ENCODE measurements at places on chromosomes 7 and 10.

DNA sequence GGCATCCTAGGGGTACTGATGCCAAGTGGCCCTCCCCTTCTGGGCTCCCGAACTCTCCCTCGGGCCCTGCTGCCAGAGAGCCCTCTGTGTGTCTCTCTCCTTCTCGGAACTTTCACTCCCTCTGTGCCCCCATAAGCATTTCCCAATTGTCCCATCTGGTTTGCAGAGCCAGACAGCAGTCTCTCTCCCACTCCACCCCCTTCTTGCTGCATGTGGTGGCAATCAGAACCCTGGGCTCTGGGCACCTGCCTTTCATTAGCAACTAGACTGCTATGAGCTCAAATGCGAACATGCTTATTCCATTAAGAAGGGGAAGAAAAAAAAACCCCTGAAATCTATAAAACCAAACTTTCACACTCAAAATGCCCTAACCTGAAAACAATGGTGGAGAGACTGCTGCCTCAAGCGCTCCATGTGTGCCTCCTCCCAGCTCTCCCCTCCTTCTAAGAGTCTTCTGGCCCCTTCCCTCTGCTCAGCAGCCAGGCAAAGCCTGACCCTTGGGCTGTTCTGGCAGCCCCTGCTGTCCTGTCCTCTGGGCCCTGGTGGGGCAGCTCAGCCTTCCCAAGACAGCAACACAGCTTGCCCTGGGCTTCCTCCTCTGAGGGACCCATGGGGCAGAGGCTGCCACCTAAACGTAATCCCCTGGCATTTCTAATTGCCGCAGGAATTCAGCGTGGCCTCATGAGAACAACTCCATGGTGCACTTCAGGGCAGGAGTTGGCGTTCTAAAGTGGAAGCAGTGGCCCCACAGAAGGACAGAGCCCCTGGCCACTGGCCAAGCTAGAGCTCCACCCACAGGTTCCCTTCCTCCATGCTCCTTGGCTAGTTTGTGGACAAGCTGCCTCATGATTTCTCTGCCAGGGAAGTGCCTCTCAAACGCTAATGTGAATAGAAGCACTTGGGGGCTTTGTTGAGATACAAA lies 415.4 kb downstream of the PLXNA4 start:
- DNase-seq, result peak; percentile 38

DNA sequence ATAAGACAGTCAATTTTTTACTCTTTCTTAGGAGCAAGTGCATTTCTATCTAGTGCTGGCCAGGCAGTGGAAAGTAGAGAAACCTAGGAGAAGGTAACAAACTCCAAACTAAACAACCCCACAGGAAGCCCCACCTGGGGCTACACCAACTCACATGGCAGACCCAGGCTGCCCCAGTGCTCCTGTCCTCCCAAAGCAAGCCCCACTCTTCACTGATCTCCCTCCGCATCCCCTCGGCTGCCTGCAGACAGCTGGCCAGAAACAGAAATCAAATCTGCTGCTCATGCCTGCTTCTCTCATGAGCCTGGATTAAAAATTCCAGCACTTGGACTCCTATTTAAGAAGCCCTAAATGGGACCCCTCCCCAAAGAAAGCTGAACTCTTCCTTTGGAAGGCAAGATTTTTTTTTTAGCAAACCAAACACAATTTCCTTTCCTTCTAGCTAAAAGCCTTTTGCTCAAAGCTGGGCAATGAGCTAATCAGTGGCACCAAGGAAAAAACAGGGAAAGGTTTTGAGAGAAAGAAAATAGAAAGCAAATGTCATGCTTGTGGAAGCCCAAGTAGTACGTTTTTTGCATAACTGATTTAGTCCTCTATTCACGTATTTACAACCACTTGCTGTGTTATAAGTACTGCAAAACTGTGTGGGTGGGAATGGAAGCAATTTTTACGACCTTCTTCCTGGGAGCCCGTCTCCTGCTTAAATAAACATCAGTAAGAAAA lies 10.8 kb downstream of the PDE1C start:
- no peak for DNase-seq

- no peak for DNase-seq
Observed at GRCh38 chr10:75272896-75273295, 37.1 kb upstream of the COMTD1 start.

GRCh38 chr7:151806952-151807775 lies 69.8 kb downstream of the PRKAG2 start:
- no peak for DNase-seq

DNA sequence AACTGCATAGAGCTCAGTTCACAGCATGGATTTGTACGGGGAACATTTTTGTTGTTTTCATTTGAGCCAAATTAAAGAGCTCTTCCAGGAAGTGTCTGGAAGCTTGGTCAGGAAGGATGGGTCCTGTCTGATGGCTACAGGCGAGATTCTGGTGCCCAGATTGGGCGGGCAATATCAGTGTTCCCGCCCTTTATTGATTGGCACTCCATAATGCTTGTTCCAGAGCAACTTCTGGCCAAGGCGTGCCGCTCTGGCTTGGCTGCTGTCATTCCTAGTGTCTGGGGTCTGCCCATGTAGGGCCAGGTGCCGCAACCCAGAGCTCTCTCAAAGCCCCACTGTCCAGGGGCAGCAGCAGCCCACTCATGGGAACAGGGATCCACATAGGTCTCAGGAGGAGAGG lies 45.9 kb downstream of the RAMP3 start:
- DNase-seq, result no peak

GRCh38 chr10:804787-805619 lies 115.5 kb upstream of the DIP2C start:
- no peak for DNase-seq

DNA sequence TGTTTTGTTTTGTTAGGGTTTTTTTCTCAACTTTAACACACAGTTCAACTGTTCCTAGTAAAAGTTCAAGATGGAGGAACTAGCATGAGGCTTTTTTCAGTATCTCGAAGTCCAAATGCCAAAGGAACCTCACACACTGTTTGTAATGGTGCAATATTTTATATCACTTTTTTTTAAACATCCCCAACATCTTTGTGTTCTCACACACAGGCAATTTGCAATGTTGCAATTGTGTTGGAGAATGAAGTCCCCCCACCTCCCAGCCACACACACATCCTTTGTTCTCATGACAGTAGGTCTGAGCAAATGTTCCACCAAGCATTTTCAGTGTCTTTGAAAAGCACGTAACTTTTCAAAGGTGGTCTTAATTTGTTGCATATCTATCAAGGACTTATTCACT lies 120.9 kb downstream of the TWIST1 start:
- no peak for DNase-seq

DNA sequence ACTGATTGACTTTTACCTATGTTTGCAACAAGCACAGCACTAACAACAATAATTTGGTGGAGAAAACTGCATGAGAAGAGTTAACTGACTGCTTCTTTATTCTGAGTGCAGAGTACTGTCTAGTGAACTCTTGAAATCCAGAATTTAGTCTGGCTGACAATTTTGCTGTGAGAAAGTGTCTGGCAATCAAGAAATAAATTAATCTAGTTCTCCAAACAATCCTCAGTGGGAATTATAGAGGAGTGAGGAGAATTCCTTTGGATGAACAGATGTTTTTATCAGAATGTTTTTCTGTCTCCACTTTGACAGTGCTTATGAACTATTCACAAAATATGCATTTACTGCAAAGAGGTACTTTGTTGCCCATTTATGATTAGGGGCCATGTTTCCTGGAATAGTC lies 694.9 kb upstream of the LRRN3 start:
- DNase-seq, result no peak

- DNase-seq, result no peak
Observed at GRCh38 chr7:3063016-3063753, 19.5 kb upstream of the CARD11 start.

GRCh38 chr7:1961701-1962276 lies 271.0 kb downstream of the MAD1L1 start:
- DNase-seq, result peak; percentile 99

DNA sequence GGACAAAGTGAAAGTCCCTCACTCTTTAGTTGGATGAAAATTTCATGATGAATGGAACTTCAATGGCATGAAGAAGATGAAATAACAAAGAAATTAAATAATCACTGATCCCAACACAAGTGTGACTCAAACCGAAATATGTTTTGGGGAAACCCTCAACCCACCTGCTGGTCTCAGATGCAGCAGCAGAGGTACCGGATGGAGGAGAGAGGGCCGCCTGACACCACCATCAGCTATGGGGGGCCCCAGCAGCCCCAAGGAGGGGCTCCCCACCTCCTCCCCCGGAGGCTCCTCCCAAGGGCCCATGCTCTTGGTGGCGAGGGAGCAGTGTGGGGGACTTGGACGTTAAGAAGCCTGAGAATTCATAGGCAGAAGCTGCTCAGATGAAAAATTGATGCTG lies 137.2 kb upstream of the ADARB2 start:
- DNase-seq, result no peak

DNA sequence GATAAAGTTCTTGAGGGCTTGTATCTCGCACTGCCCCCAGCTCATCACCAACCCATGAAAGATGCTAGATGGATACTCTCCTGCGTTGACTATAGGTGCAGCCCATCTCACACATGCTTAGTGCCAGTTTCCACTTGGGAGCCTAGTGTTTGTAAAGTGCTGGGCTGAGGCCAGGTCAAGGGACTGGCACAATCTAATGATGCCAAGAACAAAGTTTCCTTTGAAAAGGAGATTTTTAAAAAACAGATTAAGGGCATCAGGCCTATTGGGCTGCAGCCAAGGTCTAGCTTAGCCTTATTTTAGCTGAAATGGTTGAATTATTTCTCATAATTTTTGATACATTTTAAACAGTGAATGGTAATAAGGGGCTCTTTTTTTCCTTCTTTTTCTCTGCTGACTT lies 259.0 kb downstream of the ADRA2A start:
- DNase-seq, result no peak

GRCh38 chr7:151296202-151296992 lies 45.2 kb upstream of the NUB1 start:
- DNase-seq, result no peak

DNA sequence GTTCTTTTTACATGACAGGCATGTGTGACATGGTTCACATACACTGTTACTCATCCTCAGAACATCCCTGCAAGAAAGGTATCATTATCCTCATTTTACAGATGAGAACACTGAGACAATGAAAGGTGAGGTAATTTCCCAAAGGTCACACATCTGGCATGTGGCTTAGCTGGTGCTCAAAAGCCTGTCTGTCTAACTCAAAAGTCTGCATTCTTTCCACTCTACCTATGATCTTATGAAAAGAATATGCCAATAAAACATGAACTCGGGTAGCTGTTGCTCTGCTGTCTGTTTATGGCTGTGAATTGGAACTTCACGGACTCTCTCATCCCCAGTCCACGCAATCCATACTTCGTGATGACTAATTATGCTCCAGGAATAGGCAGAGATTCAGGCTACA lies 79.0 kb upstream of the ODAD2 start:
- DNase-seq, result peak; percentile 31

DNA sequence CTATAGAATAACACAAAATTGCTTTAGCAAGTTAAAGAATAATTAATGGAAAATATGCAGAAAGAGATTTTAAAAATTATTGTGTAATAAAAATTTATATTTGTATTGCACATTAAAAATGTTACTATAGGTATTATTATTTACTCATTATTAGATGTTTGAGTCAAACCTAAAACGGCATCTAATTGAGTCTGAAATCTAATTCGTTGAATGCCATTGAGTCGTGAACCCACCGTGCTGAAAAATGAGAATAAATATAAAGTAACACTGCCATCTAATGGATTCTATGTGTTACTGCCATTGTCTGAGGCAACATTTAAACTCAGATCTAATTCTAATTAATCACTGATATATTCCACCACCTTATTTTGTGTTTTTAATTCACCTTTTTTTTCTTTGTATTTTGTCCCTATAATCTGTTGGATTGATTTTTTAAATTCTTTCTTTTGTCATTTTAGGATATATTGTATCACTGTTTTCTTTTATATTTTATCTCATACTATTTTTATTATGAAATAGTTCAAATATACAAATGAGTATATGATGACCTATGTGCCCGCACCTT lies 62.2 kb downstream of the SAMD9 start:
- DNase-seq, result peak; percentile 55

DNA sequence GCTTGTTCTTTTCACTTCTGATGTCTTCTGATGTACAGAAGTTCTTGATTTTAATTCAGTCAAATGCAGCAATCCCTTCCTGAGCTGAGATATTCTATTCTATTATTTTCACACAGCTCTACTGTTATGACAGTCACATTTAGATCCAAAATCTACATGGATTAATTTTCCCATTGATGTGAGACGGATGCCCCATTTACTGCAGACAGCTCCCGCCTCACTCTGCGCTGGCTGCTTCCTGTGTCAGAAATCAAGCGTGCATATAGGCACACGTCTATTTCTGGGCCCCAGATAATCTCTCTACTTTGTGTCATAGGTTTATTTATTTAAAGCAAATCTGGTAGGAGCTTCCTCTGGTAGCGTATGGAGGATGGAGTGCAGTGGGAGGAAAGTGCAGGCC lies 6.7 kb downstream of the BNIP3 start:
- no peak for DNase-seq

DNA sequence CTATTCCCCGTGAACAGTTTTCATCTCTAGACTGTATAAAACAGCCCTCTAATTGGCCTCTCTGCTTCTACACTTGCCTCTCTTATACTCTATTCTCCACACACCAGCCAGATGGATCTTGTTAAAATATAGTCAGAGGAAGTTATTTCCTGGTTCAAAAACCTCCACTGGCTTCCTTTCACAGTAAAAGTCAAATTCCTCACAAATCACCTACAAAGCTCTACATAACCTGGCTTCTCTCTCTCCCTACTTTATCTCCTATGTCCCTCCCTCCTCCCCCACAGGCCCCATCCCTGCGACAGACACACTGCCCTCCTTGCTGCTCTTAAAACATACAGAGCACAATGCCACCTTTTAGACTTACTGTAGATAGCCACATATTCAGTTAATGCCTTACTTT lies 60.1 kb downstream of the TPK1 start:
- DNase-seq, result no peak

- no peak for DNase-seq
Observed at GRCh38 chr7:101557978-101558741, 70.9 kb downstream of the MYL10 start.

- no peak for DNase-seq
Observed at GRCh38 chr7:132393789-132394261, 182.4 kb downstream of the PLXNA4 start.

- DNase-seq, result no peak
Observed at GRCh38 chr10:101138788-101139420, 7.8 kb downstream of the TLX1 start.

GRCh38 chr7:102215711-102216110 lies 71.0 kb upstream of the SH2B2 start:
- no peak for DNase-seq

Measured in fibroblast of skin of back (primary cell).